ENCODE measurements at places on chromosomes 2 and 18. TPM values are rescaled to one million over a fixed set of nuclear protein-coding genes. Genes with fewer than 3 reads are reported as not detected.

GRCh38 chr2:38660282-38660681 is 5.6 kb upstream of the GALM start:
- no peak overlapping the region for H3K27ac ChIP-seq
- H3K4me3 ChIP-seq: no peak overlapping the region
- peaks cover 2% of the 10 kb centered on the region for H3K36me3 ChIP-seq
- H3K27me3 ChIP-seq: no peaks in the 10 kb centered on the region
- H3K4me1 ChIP-seq: peaks cover 48% of the 10 kb centered on the region

GRCh38 chr2:43605079-43605655 is 9.3 kb upstream of the THADA start:
- H3K4me3 ChIP-seq: no peak overlapping the region
- H3K27me3 ChIP-seq: peaks cover 2% of the 10 kb centered on the region
- peaks cover 8% of the 10 kb centered on the region for H3K4me1 ChIP-seq

DNA sequence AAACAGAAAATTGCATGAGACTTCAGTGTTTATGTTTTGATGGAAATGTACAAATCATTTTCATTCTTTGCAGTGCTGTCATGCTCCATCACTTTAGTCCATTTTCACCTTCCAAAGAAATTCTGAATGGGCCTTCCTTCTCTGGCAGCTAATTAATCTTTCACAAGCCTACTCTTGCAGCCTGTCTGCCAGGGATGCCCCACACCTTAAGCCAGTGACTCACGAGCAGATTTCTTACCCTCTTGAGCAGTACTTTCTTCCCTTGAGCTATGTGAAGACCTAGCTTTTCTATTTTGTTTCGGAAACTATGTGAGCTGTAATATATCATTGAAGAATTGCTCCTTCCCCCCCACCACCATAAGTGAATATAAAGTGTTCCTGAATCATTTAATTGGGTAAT is 404.3 kb upstream of the VWC2L start:
- no peaks in the 10 kb centered on the region for H3K4me1 ChIP-seq
- H3K4me3 ChIP-seq: no peak overlapping the region
- no peak for DNase-seq
- H3K27ac ChIP-seq: no peak overlapping the region
- H3K36me3 ChIP-seq: no peaks in the 10 kb centered on the region

GRCh38 chr18:69626643-69627242 is 226.1 kb downstream of the DOK6 start:
- no peak for DNase-seq
- no peaks in the 10 kb centered on the region for H3K27me3 ChIP-seq
- H3K36me3 ChIP-seq: no peaks in the 10 kb centered on the region
- no peak overlapping the region for H3K4me3 ChIP-seq

GRCh38 chr2:38016219-38016618 is 59.7 kb downstream of the CYP1B1 start:
- DNase-seq: no peak
- no peak overlapping the region for H3K27ac ChIP-seq
- no peaks in the 10 kb centered on the region for H3K27me3 ChIP-seq
- no peaks in the 10 kb centered on the region for H3K36me3 ChIP-seq
- no peaks in the 10 kb centered on the region for H3K4me1 ChIP-seq

DNA sequence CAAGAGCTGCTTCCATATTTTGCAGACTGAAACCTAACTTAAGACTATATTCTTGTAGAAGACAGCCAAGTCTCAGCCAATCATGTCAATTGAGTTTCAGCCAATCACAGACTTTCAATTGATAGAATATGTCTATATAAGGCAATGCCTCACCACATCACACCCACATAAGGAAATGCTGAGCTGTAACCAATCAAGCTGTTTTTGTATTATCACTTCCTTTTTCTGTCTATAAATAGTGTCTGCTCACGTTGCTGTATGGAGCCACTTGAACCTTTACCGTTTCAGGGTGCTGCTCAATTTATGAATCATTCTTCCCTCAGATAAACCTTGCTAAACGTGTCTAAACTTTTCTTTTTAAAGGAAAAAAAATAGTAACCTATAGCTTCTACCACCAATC is 1554.4 kb upstream of the LRRTM1 start:
- no peaks in the 10 kb centered on the region for H3K36me3 ChIP-seq
- no peaks in the 10 kb centered on the region for H3K4me1 ChIP-seq
- no peaks in the 10 kb centered on the region for H3K27me3 ChIP-seq
- no peak for DNase-seq
- no peak overlapping the region for H3K27ac ChIP-seq

GRCh38 chr2:102139851-102140250 is 2.7 kb upstream of the IL1R1 start:
- H3K27ac ChIP-seq: no peak overlapping the region
- peaks cover 28% of the 10 kb centered on the region for H3K4me1 ChIP-seq
- no peak for DNase-seq
- H3K36me3 ChIP-seq: peaks cover 7% of the 10 kb centered on the region
- H3K27me3 ChIP-seq: peaks cover 20% of the 10 kb centered on the region

DNA sequence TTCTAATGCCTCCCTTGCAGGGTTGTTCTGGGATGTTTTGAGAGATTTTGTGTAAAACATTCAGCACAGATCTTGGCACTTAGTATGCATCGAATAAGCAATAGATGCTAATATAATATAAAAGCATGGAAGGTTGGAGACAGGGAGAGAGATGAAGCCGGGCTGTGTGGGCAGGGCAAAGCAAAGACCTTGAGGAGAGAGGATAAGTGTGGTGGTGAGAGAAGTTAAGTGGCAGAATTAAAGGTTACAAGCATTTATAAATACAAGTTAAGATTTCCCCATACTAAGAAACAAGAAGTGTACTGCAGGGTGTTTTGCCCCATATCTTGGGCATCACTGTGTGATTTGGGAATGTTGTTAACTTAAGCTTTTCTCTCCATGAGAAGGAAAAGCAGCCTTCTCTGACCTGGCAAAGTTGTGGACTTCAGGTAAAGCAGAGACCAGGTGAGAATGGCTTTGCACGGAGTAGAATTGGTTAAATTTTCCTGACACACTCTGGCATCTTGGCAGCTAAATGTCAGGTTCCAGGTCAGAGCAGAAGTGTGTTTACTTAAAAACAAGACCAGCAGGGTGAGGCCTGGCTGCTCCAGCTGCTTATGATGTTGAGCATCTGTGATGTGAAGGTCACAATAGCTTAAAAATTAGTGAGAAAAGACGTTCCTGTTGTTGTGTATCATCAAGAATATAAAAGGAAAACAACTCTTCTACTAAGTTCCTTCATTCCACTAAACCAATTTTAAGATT is 288.5 kb upstream of the HNMT start:
- no peak for DNase-seq
- H3K4me1 ChIP-seq: no peaks in the 10 kb centered on the region
- H3K27ac ChIP-seq: no peak overlapping the region

GRCh38 chr2:217858519-217859491 is 144.0 kb downstream of the TNS1 start:
- H3K27ac ChIP-seq: no peak overlapping the region
- H3K4me1 ChIP-seq: no peaks in the 10 kb centered on the region

- H3K27ac ChIP-seq: no peak overlapping the region
- no peak for DNase-seq
- H3K36me3 ChIP-seq: peaks cover 71% of the 10 kb centered on the region
- no peak overlapping the region for H3K4me3 ChIP-seq
Observed at GRCh38 chr2:171102802-171103201, 57.9 kb downstream of the TLK1 start.

DNA sequence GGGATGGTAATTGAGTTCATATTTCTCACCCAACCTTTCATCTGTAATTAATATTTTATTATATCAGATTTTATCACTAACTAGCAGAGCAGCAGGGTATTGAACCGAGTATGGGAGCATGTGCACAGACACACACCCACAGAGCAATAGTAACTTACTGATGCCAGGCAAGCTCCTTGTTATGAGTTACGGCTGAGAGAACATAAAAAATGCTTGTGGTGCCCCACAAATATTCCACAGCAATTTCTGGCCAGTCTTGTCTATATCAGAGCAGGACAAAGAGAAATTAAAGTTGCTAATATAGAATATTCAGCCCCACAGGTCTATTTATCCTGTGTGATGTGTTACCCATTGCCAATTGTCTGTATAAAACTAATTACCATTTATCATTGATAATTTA is 501.8 kb upstream of the RAB12 start:
- no peaks in the 10 kb centered on the region for H3K4me1 ChIP-seq
- H3K27me3 ChIP-seq: no peaks in the 10 kb centered on the region
- no peak for DNase-seq
- H3K27ac ChIP-seq: no peak overlapping the region
- H3K4me3 ChIP-seq: no peak overlapping the region

DNA sequence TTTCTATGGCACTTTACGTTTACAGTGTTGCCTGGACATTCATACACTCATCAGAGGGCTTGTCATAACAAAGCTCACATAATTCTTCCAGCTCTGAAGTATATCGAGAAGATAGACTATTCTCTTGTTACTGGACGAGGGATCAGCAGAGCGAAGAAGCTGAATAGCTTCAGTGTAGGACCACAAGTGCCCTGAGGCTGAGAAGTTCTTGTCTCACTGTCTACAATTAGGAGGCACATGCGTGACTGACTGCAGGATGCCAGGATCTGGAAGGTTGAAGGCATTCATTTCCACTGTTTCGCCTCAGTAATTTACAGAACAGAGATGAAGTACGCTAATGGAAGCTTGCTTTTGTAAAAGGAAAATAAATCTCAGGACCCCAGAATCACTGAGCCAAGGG is 9.6 kb downstream of the SH3YL1 start:
- no peak for DNase-seq
- H3K36me3 ChIP-seq: peaks cover 3% of the 10 kb centered on the region
- H3K4me3 ChIP-seq: no peak overlapping the region
- no peak overlapping the region for H3K27ac ChIP-seq

GRCh38 chr2:27636766-27637165 is 7.9 kb downstream of the GPN1 start:
- H3K27ac ChIP-seq: no peak overlapping the region
- peaks cover 60% of the 10 kb centered on the region for H3K36me3 ChIP-seq
- H3K4me1 ChIP-seq: peaks cover 34% of the 10 kb centered on the region
- no peak for DNase-seq
- no peaks in the 10 kb centered on the region for H3K27me3 ChIP-seq

- H3K27me3 ChIP-seq: no peaks in the 10 kb centered on the region
- peak overlapping the region; percentile 66 for H3K4me3 ChIP-seq
- peaks cover 32% of the 10 kb centered on the region for H3K36me3 ChIP-seq
- peak overlapping the region; percentile 94 for H3K27ac ChIP-seq
Observed at GRCh38 chr2:197255543-197255942, 55.0 kb downstream of the ANKRD44 start.

DNA sequence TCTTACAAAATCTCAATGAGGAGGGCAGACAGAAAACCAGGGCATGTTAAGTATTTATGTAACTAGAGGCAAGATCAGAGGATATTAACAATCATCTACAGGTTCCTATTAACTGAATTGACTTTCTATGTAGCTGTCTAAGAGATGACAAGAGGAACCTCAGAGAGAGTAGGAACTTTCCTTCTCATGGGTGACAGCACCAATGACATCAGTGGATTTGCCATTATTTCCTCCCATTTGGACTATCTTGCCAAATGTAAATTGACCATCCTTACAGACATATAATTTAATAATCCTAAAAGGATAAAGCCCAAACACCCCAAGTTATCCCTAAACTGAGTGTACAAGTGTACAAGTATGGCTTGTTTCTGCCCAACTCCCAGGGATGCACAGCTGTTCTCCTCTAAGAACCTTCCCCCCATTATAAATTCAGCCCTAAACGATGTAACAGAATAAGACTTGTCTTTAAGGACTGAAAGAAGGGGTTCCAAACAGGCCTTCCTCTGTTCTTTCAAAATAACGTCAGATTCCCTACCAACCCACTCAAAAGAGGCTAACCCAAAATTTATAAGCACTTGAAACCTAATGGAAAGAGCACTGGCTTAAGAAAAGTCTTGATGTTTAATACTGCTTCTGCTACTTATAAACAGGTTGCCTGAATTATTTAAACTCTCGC is 73.4 kb upstream of the CHAC2 start:
- peaks cover 3% of the 10 kb centered on the region for H3K4me1 ChIP-seq
- H3K27me3 ChIP-seq: no peaks in the 10 kb centered on the region
- no peak overlapping the region for H3K27ac ChIP-seq

DNA sequence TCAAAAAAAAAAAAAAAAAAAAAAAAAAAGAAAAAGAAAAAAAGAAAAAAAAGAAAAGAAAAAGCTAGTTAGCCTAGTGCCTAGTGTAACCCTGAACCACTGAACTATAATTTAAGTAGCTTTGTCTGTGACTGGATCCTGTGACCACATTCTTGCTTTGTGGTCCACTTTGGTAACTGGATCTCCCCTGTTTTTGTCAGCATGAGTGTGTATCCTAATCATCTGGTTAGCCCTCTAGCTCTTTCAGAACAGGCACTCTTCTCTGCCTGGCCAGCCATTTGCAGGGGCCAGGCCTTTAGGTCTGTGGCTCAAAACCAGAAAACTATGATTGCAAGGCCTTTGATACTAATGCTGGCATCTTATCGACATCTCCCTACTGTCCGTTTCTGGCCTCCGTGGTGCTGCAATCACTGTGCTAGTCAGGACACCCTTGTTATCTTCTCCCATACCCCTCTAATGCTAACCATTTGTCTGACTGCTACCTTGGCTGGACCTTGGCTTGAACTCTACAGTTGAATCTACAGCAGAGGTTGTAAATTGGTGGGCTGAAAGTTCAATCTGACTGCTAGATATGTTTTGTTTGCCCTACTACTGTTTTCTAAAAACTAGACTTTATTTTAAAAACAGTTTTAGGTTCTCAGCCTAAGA is 40.5 kb downstream of the RBKS start:
- H3K27me3 ChIP-seq: no peaks in the 10 kb centered on the region
- H3K36me3 ChIP-seq: no peaks in the 10 kb centered on the region
- no peak overlapping the region for H3K27ac ChIP-seq
- H3K4me3 ChIP-seq: no peak overlapping the region

DNA sequence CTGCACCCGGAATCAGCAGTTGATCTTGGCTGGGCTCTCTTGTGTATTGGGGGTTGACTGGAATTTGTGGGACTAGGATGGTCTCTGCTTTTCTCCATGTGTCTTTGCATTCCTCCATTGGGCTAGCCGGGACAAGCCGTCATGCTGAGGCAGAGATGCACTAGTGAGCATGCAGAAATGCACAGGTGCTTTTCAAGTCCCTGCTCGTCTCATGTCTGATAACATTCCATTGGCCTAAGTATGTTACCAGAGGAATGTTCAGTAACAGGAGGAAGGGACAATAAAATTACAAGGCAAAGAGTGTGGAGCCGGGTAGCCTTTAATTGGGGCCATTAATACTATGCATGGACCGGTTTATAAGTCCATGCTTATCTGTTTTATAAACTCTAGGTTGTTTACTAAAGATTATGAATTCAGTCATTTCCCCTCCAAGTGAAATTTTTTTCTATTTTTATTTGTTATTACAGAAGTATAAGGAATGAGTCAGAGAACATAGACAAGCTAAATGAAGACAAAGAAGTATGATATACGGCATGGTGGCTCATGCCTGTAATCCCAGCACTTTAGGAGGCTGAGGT is 24.4 kb upstream of the AAK1 start:
- H3K4me3 ChIP-seq: no peak overlapping the region
- DNase-seq: no peak
- H3K4me1 ChIP-seq: peaks cover 17% of the 10 kb centered on the region
- H3K27ac ChIP-seq: no peak overlapping the region
- no peaks in the 10 kb centered on the region for H3K27me3 ChIP-seq

GRCh38 chr2:217220228-217221013 is 360.6 kb upstream of the TNP1 start:
- H3K27me3 ChIP-seq: peaks cover 5% of the 10 kb centered on the region
- H3K27ac ChIP-seq: no peak overlapping the region
- no peak overlapping the region for H3K4me3 ChIP-seq
- peaks cover 27% of the 10 kb centered on the region for H3K4me1 ChIP-seq

GALNT14 gene
- total RNA-seq: not detected

CD28 gene
- 163 TPM for total RNA-seq

EFEMP1 gene
- total RNA-seq: not detected

KIF5C gene
- total RNA-seq: 6.0 TPM

DPYSL5 gene
- total RNA-seq: not detected

NGEF gene
- total RNA-seq: not detected

All from activated CD4-positive, alpha-beta T cell treated with anti-CD3 and anti-CD28 coated beads, Interleukin-2, amount 10 ng/mL, durations not matched to agents 7 days and 5 days (primary cell).